ENCODE measurements at places on chromosomes 13 and 19.

DNA sequence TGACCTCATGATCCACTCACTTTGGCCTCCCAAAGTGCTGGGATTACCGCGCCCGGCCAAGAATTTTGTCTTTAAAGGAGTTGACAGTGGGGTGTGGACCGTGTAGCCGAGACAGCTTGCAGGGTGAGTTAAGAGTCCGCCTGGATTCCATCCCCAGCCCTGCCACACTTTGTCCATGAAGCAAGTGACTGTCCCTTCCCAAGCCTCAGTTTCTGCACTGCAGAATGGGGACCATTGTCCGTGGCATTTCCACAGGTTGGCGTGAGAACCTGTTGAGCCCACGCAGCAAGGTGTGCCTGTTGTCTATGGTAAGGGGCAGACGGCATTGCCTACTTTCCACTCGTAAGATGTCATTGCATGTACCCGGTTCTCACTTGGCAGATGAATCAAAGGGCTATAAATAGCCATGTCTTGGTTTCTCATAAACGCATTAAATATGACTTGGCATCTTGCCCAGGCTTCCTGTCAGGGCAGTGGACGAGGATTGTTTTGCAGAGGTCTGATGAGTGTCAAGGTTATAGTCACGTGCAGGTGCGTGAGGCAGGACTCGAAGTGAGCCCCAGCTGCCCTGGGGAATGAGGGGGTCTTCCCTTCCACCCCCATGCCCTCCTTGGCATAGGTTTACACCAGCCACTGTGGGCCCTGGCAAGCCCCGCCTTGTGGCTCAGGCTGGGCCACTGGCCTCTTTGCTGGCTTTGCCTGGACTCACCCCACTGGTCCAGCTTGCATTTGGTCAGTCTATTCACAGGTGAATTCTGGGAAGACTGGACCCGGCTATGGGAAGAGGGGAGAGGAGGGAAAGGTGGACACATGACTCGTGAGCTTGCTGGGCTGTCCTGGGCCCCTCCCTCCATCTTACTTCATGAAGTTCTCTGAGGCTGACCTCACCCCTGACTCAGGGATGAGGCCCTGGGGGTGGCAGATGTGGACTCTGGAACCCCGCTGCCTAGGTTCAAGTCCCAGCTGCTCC, 14.6 kb downstream of the FAM187B start:
- H3K27ac ChIP-seq, result peak overlapping the region; percentile 96
- H3K4me1 ChIP-seq, result peaks cover 65% of the 10 kb centered on the region
- DNase-seq, result peak; percentile 88
- H3K27me3 ChIP-seq, result no peaks in the 10 kb centered on the region
- peak overlapping the region; percentile 41 for H3K4me3 ChIP-seq

- DNase-seq, result peak; percentile 64
- H3K36me3 ChIP-seq, result peaks cover 28% of the 10 kb centered on the region
- H3K4me1 ChIP-seq, result peaks cover 33% of the 10 kb centered on the region
- H3K4me3 ChIP-seq, result no peak overlapping the region
- no peaks in the 10 kb centered on the region for H3K27me3 ChIP-seq
Observed at GRCh38 chr13:98447881-98448641, 128.8 kb downstream of the STK24 start.

GRCh38 chr13:26377038-26377437, 123.1 kb downstream of the CDK8 start:
- DNase-seq, result peak; percentile 34
- no peaks in the 10 kb centered on the region for H3K36me3 ChIP-seq
- no peak overlapping the region for H3K27ac ChIP-seq
- peaks cover 11% of the 10 kb centered on the region for H3K4me1 ChIP-seq

GRCh38 chr13:81171065-81171647, 830.2 kb upstream of the SPRY2 start:
- DNase-seq, result no peak
- H3K27me3 ChIP-seq, result no peaks in the 10 kb centered on the region
- H3K27ac ChIP-seq, result no peak overlapping the region

DNA sequence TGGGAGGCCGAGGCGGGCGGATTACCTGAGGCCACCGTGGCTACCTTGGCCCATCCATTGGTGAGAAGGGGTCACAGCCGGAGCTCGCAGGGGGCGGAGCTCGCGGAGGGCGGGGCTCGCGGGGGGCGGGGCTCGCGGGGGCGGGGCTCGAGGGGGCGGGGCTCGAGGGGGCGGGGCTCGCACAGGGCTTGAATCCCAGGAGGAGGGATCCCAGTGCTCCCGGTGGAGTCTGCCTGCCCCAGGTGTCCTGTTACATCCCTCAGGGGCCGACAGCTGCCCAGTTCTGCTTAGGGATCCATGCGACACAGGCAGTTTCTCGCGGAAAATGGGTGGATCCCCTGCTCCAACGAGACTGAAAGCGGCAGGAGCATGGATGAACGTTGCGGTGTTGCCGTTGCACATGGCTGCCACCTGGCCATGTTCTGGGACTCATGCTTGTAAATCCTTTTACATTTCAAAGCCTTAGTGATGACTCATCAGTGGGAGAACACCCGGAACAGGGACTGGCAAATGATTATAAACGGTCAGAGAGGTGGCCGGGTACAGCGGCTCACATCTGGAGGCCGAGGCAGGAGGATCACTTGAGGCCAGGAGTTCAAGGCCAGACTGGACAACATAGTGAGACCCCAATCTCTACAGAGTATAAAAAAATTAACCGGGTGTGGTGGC, 25.1 kb downstream of the TMPRSS9 start:
- no peaks in the 10 kb centered on the region for H3K36me3 ChIP-seq
- no peak overlapping the region for H3K27ac ChIP-seq
- no peak overlapping the region for H3K4me3 ChIP-seq
- DNase-seq, result no peak
- no peaks in the 10 kb centered on the region for H3K4me1 ChIP-seq
- H3K27me3 ChIP-seq, result peaks cover 4% of the 10 kb centered on the region

Data from activated CD4-positive, alpha-beta T cell treated with anti-CD3 and anti-CD28 coated beads for 36 hours (primary cell).